ENCODE measurements at places on chromosomes 16 and 17.

- no peak for DNase-seq
These were observed 78.5 kb downstream of the TUBD1 start for GRCh38 chr17:59814276-59814675.

- no peak for DNase-seq
These were observed 1.9 kb downstream of the GIT1 start for GRCh38 chr17:29587591-29587990.

DNA sequence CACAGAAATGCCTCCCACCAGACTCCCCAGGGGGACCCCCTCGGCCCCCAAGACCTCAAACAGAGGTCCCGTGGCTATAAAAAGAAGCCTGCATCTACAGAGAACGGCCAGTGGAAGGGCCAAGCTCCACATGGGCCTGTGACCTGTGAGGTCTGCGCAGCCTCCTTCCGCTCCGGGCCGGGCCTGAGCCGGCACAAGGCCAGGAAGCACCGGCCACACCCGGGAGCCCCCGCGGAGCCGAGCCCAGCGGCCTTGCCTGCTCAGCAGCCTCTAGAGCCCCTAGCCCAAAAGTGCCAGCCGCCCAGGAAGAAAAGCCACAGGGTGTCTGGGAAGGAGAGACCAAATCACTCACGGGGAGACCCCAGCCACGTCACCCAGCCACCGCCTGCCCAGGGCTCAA is 18.3 kb upstream of the ZFPM1 start:
- DNase-seq, result no peak

DNA sequence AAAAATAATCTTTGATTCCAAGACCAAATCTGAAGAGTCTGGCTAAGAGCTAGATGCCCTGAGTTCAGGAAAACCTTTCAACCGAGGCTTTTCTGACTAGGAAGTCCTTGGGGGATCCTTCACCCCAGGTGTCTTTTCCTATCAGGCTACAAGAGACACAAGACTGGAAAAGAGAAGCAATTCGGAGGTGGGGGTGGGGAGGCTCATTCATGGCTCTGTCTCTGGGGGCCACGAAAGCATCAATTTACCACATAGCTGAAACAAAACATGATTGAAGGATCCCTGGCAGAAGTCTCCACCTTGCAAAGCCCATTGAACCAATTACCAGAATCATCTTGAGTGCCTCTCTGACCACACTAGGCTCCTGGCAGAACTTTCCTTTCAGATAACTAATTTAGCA is 239.8 kb upstream of the SALL1 start:
- DNase-seq, result no peak

DNA sequence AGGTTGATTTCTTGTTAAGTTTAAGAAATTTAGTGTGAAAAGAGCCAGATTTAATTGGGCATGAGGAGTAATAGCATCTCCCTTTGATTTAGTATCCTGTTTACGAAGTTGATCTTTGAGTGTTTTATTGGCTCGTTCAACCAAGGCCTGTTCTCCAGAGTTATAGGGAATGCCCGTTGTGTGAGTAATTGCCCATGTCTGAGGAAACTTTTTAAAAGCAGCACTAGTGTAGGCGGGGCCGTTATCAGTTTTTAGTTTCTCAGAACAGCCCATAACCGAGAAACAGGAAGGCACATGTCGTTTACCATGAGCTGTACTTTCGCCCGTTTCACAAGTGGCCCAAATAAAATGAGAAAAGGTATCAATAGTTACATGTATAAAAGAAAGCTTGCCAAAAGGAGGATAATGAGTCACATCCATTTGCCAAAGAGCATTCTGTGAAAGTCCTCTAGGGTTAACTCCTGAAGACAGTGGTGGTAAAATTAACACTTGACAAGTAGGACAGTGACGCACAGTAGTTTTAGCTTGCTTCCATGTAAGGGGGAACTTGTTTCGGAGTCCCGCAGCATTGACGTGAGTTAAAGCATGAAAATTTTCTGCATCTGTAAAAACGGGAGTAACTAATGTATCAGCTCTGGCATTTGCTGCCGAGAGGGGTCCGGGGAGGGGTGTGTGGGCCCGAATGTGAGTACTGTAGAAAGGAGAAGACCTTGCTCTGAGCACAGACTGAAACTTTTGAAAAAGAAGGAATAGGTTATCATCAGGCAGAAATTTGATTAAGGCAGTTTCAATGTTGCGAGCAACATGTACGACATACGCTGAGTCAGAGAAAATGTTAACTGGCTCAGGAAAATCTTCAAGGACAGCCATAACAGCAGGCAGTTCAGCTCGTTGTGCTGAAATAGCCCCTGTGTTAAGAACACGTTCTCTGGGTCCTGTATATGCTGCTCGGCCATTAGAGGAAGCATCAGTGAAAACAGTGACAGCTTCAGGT is 18.5 kb upstream of the KCTD5 start:
- no peak for DNase-seq

GRCh38 chr17:81034168-81034777 is 678 bp upstream of the BAIAP2 start:
- DNase-seq, result no peak

- DNase-seq, result peak; percentile 2
These were observed 67.9 kb downstream of the HIC1 start for GRCh38 chr17:2122641-2123302.

DNA sequence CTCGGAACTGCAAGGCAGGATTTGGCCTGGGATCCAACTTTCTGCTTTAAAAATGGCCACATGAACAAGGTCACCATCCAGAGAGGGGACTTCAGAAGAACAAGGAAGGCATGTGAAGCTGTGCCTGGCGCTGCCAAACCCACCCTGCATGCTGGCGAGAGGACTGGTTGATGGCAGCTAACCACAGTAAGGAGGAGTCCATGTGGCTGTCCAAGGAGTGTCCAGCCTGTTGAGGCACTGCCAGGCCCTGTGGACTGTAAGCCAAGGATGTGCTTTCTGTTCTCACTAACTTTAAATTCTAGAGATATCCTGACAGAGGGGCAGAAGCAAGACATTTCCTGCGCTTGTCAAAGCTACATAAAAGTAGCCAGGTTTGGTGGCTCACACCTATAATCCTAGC is 40.4 kb downstream of the CDK5R1 start:
- DNase-seq, result no peak

- DNase-seq, result no peak
These were observed 50.3 kb downstream of the MEOX1 start for GRCh38 chr17:43611230-43611969.

DNA sequence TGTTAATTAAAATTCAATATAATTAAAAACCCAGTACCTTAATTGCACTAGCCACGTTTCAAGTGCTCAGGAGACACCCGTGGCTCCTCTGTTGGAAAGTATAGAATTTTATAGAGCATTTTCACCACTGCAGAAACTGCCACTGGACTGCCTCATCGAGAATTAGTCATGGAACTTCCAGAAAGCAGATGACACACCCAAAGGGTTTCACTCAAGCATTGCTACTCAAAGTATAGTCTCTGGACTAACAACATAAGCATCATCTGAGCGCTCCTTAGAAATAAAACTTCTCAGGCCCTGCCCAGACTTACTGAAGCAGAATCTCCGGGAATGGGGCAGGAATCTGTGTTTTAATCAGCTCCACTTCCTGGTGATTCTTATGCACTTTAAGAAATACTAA is 63.5 kb upstream of the GPR139 start:
- no peak for DNase-seq

DNA sequence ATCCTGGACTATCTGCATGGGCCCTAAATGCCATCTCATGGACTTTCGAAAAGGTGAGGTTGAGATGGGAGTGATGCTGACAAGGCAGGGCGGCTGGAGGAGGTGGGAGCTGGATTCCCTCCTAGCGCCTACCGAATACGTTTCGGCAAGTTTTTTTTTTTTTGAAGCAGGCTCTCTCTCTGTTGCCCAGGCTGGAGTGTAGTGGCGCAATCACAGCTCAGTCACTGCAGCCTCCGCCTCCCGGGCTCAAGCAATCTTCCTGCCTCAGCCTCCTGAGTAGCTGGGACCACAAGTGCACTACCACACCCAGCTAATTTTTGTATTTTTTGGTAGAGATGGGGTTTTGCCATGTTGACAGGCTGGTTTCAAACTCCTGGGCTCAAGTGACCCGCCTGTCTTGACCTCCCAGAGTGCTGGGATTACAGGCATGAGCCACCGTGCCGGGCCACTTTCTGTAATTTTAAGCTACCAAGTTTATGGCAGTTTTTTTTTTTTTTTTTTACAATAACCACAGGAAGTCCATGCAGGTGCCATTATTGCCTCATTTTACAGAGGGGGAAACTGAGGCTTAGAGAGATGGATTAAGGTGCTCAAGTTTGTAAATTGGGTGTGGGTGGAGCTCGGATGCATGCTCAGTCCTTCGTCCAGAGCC is 246.4 kb downstream of the PRKCA start:
- no peak for DNase-seq

DNA sequence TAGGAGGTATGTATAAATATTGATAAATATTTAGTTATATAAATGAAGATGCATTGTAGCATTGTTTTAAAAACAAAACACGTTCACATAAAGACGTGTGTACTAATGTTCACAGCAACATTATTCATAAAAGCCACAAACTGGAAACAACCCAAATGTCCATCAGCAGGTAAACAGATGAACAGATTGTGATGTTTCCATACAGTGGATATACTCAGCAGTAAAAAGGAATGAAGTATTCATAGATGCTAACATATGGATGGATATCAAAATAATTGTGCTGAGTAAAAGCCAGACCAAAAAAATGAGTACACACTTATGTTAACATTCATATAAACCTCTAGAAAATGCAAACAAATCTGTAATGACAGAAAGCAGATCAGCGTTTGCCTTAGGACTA is 6.0 kb downstream of the CENPN start:
- no peak for DNase-seq

DNA sequence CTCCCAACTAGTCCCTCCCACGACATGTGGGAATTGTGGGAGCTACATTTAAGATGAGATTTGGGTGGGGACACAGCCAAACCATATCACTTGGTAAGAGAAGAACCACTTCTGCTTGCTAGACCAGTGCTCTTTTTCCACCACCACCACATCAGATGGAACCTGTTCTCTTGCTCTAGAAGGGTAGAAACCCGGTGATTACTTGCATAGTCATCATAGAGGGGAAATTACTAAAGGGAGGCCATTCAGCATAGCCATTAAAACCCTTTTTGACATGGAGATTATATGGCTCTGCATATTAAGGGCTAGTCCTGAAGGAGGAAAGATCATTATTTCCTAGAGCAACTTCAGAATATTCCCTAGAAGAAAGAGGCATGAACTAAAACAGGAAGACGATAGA is 1188.0 kb downstream of the CDH11 start:
- no peak for DNase-seq

DNA sequence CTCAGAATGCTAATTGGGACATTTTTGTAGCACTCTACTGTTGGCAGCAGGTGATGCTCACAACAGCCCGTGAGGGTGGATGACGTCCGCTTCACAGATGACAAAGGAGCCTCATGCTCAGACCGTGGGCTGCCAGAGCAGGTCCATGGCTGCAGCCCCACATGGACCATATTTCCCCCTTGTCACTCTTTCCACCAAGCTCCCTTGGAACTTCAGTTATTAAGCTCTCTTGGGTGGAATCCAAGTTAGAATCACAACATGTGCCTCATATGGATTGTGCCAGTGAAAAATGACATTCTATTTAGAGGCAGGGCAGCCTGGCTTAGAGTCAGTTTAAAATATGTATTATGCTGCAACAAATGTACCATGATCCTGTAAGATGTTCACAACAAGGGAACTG is 33.2 kb upstream of the STH start:
- no peak for DNase-seq

- DNase-seq, result no peak
These were observed 23.4 kb downstream of the C1QTNF1 start for GRCh38 chr17:79047291-79047920.

DNA sequence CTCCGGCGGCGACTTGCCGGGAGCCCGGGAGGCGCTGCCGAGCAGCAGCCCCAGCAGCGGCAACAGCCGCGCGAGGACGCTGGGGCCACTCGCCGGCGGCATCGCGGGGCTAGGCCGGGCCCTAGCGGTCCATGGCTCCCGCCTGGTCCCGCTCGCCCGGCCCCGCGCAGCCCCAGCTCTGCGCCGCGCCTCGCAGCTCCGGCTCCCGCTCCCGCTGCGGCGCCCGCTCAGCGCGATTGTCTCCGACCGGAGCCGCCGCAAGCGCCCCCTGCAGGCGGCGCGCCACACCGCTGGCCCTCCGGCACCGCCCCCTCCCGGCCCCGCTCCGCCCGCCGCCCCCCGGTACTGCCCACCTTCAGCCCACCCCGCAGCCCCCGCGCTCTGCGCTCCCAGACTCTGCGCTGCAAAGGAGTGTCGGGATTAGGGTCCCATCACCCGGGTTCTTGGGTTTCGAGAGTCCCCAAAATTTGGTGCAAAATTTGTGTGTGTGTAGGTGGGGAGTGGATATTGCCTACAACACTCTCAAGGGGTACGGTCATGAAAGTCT is at the start of gene FAM171A2:
TSS of gene FAM171A2 (minus strand) at position 241 of the 547 bp plus-strand sequence. CDS start at position 102, 139 bp downstream.
- DNase-seq, result peak; percentile 35

GRCh38 chr17:22138861-22139469 is 446.6 kb downstream of the KCNJ18 start:
- no peak for DNase-seq

GRCh38 chr16:85270374-85270773 is 158.1 kb upstream of the CIBAR2 start:
- no peak for DNase-seq

GRCh38 chr16:89210165-89210903 is 7.2 kb upstream of the ZNF778 start:
- DNase-seq, result no peak

DNA sequence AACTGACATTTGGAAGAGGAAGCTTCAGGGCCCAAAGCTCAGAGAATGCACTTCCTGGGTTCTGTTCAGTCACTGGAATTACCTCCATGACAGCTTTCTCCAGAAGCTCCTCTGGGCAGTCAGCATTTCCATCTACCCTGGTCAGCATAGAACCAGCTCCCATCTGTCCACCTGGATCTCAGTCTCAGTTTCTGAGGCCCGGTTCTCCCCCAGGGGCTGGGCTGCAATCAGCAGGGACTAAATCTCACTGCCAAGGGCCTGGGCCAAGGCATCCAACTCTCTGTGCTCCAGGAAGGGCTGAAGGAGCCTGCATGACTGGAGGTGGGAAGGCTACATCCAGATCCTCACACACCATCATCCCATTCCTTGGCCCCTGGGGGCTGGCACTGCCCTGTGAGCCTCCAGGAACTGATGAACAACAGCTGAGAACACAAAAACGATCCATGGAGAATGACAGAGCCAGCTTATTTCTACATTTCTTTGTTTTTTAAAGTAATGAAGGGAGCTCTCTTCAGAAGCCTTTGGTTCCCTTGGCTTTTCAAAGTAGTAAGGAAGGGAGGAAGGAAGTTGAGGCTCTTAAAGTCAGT is 66.3 kb upstream of the MRTFB start:
- DNase-seq, result no peak

DNA sequence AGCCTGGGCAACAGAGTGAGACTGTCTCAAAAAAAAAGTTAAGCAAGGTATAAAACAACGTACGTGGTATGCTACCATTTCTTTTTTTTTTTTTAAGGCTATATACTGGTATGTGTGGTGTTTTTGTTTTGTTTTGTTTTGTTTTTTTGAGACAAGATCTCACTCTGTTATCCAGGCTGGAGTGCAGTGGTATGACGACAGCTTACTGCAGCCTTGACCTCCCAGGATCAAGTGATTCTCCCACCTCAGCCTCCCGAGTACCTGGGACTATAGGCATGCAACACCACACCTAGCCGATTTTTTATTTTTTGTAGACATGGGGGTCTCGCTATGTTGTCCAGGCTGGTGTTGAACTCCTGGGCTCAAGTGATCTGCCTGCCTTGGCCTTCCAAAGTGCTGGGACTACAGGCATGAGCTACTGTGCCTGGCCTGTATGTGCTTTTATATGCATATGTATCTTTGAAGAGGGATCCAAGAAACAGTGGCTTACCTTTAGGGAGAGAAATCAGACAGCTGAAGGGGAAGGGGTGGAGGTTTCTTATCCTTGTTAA is 6.5 kb downstream of the CENPV start:
- DNase-seq, result no peak
